ENCODE measurements at places on chromosomes 5 and 9. TPM values are rescaled to one million over a fixed set of nuclear protein-coding genes. Genes with fewer than 3 reads are reported as not detected.

The UGT3A2 gene
- total RNA-seq, result not detected

The FOXD4L3 gene
- not detected for total RNA-seq

The CER1 gene
- total RNA-seq, result not detected

The YTHDC2 gene
- total RNA-seq, result 15.6 TPM

The RFESD gene
- 2.7 TPM for total RNA-seq

The SLC36A2 gene
- not detected for total RNA-seq

The TMEM232 gene
- total RNA-seq, result 1.7 TPM

The GLIPR2 gene
- 6.6 TPM for total RNA-seq

The C9orf153 gene
- total RNA-seq, result not detected

The CCDC171 gene
- total RNA-seq, result 2.5 TPM

The PCDHGB5 gene
- 13.9 TPM for total RNA-seq

The TLX3 gene
- total RNA-seq, result not detected

The LCN10 gene
- total RNA-seq, result 3.3 TPM

The CDHR2 gene
- 0.51 TPM for total RNA-seq

The DMRTA1 gene
- 0.38 TPM for total RNA-seq

The FOXD4 gene
- total RNA-seq, result not detected

The ANKRD31 gene
- total RNA-seq, result 0.13 TPM

The UNC13B gene
- total RNA-seq, result 24.7 TPM

The PLPPR1 gene
- not detected for total RNA-seq

The MTAP gene
- 13.0 TPM for total RNA-seq

The PDE6A gene
- 0.13 TPM for total RNA-seq

The RAD50 gene
- 27.7 TPM for total RNA-seq

The CRAT gene
- total RNA-seq, result 68.1 TPM

The GLDC gene
- 0.11 TPM for total RNA-seq
